ENCODE measurements at places on chromosomes 5 and 9. TPM values are rescaled to one million over a fixed set of nuclear protein-coding genes. Genes with fewer than 3 reads are reported as not detected.

DNA sequence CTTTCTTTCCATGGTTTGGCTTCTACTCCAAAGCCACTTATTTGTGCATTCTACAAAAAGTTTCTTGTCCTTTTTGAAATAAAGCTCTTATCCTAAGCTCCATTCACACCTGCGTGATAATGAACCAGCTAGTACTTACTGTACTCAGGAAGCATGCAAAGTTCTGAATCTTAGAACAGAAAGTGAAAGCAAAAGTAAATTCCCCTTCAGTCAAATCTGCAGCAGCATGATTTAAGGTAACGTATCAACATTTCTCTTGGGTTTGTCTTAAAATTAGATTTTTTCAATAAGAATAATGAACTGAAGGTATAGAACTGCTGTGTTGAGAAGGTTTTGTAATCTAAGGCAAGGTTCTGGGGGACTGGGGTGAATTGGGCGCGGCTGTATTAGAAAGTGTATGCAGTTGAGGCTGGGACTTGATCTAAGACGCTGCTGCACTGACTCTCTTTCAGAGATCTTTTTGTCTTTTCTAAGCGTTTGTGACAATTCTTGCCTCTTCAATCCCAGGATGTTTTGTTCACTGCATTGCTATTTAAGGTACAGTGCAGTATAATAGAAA is at the start of gene ERAP2:
TSS of gene ERAP2 (plus strand) at position 209 of the 559 bp plus-strand sequence. CDS start 3,186 bp downstream, outside the sequence.
- peak; percentile 63 for DNase-seq

- no peak for DNase-seq
Measured at GRCh38 chr5:138366632-138367382, 14.3 kb downstream of the KDM3B start.

DNA sequence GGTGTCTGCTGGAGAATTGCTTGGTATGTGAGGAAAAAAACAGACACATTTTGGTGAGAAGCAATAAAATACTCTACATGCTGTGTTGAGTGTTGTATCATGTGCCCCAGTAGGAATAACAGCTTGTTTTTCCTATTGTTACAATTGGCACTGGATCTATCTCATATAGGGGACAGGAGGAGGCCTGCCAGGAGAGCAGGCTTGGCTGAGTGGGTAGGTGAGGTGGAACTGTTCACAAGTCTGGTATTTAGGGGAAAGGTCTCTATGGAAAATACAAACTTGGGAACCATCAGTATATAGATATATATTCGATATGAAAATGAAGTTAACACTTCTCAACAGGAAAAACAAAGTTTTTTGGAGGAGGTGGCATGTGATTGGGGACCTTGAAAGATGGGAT is 9.5 kb upstream of the SH3TC2 start:
- DNase-seq = no peak

DNA sequence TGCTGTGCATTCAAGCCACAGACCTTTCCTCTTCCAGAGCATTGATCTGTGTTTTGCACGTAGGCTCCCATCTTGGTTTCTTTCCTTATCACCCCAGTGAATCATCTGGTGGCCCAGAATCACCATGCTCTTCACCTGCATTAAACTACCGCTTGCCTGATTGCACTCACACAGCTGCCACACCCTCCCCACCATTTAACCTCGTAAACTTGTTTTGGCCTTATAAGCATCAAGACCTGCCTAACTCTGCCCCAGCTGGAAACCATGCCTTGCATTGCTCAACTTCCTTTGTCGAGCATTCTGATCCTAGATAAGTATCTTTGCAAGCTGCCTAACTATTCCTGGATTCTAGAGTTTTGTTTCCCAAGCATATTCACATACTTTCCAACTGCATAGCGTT is 369.6 kb upstream of the SEMA6A start:
- DNase-seq = no peak

DNA sequence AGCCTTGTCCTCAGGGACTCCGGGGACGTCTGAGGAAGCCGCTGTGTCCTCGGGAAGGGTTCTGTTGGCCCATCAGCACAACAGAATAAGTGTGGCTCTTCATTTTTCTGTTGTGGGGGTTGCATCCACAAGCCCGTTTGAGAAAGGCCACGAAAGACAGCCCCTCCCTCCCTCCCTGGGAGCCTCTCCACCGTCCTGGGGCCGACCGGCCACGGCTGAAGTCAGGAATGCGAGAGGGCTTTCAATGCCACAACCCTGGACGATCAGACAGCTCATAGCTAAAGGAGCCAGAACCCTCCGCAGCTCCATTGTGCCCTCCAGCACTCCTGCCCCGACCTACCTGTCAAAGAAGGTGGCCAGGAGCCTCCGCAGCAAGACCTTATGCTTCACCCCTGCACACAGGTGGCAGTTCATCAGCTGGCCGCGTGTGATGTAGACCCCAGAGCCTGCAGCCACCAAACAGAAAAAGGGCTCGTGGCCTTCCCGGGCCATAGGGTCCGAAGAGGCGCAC is 52.4 kb upstream of the UBAC1 start:
- no peak for DNase-seq

GRCh38 chr5:181088289-181088688 is 42.7 kb downstream of the OR2V1 start:
- DNase-seq = no peak

Gene FOXB2
- total RNA-seq = not detected
